Posterior vena cava (tissue), 2 donors: ENCODE measurements at places on chromosomes 7 and 10. TPM values are rescaled to one million over a fixed set of nuclear protein-coding genes. Genes with fewer than 3 reads are reported as not detected.

- DNase-seq = no peak
These were observed 162.3 kb downstream of the SVIL start for GRCh38 chr10:29472301-29473086.

Gene TMEM229A
- total RNA-seq = 0.10 TPM

GRCh38 chr7:11609096-11609670, 222.8 kb downstream of the THSD7A start:
- no peak for DNase-seq

Gene TAC1
- 0.19 TPM for total RNA-seq

- no peak for DNase-seq
These were observed 18.6 kb downstream of the RABGEF1 start for GRCh38 chr7:66758950-66759628.

DNA sequence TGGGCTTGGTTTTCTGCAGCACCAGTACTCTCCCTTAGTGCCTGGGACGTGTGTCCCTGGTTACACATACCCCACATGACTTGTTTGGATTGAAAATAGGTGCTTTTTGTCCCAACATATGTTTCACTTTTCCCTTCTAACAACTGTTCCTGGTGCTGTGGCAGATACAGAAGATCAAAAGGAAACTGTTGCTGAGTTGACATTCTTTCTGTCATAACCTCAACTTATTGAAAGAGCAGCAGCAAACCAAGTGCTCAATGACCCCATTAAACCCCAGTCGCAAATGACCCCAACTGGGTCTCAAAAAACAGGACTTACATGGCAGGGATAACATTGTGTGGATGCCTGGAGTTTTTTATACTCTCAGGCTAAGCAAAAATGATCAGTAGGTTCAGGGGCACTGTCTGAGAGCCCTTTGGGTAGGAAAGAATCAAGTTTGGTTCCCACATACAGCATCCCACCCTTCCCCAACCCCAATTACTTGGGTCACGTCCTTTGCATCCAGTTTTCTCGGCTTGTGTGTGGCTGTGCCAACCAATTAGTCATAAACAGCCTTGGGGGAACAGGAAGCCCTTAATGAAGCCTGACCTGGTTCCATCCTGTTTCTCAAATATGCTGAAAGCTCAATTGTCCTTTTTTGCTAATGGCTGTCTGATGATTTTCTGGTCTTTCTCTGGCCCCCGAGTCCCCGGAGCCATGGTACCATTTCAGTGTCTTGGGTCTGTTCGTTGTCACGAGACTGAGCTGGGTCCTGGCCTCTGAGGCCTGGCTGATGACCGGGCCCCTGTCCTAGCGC, 4.9 kb downstream of the HKDC1 start:
- DNase-seq = no peak

- DNase-seq = no peak
These were observed 67.2 kb downstream of the RAMP3 start for GRCh38 chr7:45224832-45225231.

- DNase-seq = peak; percentile 82
These were observed 63.5 kb downstream of the ABCC2 start for GRCh38 chr10:99845837-99846382.

- DNase-seq = no peak
These were observed 131.4 kb upstream of the BTBD16 start for GRCh38 chr10:122139627-122140170.

Gene TRPV6
- total RNA-seq = not detected

DNA sequence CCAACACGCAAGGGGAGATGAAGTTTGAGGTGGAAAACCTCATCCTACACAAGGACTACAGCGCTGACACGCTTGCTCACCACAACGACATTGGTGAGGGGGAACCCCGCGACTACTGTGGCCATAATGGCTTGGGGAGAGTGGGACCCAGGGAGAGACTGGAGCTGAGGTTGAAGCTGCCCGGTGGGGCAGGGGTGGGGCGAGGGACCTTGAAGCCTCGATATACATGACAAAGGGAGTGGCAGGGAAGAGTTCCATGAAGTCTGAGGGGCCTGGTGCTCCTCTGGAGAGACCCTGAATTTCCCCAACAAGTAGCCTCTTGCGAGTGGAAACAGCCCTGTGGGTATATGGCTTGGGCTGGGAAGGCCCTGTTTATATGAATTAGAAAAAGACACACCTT, 3.1 kb downstream of the PLAU start:
- no peak for DNase-seq

Gene PNLIPRP2
- not detected for total RNA-seq

DNA sequence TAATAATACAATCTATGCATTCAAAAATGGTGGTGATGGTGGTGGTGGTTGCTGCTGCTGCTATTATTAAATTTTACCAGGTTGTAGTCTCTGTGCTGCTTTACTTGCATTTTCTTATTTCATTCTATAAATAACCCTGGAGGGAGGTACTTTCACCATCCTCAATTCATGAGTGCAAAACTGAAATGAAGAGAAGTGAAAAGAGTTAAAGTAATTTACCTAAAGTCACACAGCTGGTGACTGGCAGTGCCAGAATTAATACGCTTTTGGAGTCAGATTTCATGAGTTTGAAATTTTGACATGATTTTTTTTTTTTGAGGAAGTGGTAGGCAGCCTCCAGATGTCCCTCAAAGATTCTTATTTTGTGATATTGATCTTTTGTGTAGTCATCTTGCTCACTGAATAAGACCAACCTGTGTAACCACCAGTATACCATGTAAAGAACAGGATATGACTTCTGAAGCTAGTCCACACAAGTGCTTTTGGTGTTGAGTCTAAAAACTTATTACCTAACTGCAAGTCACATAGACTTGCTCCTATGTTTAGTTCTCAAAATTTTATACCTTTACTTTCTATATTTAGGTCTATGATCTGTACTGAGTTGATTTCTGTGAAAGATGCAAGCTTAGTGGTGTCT, 218.8 kb downstream of the ZWINT start:
- no peak for DNase-seq
